Activated gamma-delta T cell treated with anti-CD3 and anti-CD28 coated beads, Interleukin-2, amount 50 U/mL, for 16 hours (primary cell): ENCODE measurements at places on chromosomes 11 and 22.

- DNase-seq: no peak
These were observed 17.7 kb downstream of the MGAT3 start for GRCh38 chr22:39474351-39475111.

DNA sequence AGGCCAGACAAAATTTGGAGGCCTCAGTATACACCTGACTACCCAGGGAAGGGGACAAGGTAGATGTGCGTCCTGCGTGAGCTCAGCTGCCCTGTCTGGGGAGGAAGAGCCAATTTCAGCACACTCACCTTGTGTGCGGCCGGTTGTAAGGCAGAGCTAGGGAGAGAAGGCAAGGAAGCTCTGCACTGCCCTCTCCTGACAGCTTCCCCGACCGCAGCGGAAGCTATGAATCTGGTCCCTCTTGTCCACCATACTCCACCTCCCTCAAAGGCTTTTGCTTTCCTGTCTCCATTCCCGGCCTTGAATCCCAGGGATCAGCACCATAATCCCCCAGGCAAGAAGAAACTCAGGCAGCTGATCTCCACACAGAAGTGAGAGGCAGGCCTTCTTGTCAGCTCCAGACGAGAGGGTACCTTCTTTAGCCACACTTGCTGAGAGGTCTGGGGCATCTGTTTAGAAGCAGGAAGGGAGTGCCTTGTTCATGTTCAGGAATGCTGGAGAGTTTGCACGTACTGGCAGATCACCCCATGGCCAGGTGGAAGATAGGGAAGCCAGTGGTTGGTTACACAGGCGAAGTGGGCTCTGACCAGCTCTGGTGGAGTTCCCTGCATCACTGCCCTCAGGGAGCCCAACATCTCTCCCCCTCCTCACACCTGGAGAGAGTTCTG is 62.5 kb downstream of the FEZ1 start:
- no peak for DNase-seq

- no peak for DNase-seq
These were observed 10.4 kb downstream of the LARGE1 start for GRCh38 chr22:33909911-33910310.

- no peak for DNase-seq
These were observed 118.4 kb downstream of the TEAD1 start for GRCh38 chr11:12792590-12792989.

DNA sequence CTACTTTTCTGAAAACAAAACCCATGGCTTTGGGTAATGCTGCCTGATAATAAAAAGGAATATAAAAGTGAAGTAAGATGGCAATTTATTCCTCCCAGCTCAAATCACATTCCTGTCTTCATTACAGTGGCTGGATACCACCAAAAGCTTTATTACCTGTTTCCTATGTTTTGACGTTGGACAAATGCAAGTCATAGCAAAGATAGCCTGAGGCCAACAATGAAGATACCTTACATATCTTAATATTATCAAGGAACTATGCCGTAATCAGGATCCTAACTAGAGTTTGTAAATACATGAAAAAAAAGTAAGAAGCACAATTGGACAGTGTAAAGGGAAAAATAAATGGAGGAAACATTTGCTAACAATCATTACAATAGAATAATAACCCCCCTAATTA is 202.4 kb downstream of the SOX6 start:
- no peak for DNase-seq

GRCh38 chr22:49972163-49973017 is 11.8 kb downstream of the PIM3 start:
- DNase-seq: no peak

- DNase-seq: no peak
These were observed 3.4 kb downstream of the IRF7 start for GRCh38 chr11:612201-612960.

GRCh38 chr11:12469451-12469850 is 92.1 kb downstream of the PARVA start:
- no peak for DNase-seq

- no peak for DNase-seq
These were observed 888.0 kb downstream of the BRD1 start for GRCh38 chr22:48939441-48940265.

GRCh38 chr22:43014316-43014868 is 557 bp downstream of the PACSIN2 start:
- peak; percentile 5 for DNase-seq
